ENCODE measurements at places on chromosomes 3 and 15. TPM values are rescaled to one million over a fixed set of nuclear protein-coding genes. Genes with fewer than 3 reads are reported as not detected.

Gene CYP19A1
- 0.95 TPM for total RNA-seq

DNA sequence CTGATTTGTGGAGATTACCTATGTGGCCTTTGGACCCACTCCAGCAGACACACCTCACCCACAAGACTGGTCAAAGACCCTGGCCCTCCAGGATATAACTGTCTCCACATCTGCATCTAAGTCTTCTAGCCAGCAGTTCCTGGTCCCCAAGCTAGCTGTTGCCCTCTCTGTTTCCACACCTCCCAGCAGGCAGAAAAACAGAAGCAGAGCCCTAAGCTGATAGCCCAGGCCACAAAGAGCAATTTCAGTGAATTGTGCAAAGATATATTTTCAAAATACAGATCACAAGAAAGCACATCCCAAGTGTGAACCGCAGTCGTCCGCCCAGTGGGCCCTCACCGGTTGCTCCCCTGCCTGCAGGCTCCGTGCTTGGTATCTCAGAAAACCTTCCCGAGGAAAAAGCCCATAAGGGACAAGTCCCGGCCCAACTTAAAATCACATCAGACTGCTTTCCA is 2.6 kb downstream of the TNIK start:
- H3K4me1 ChIP-seq = peaks cover 34% of the 10 kb centered on the region
- peaks cover 63% of the 10 kb centered on the region for H3K27me3 ChIP-seq
- H3K4me3 ChIP-seq = peak overlapping the region; percentile 93
- no peak for DNase-seq
- no peaks in the 10 kb centered on the region for H3K36me3 ChIP-seq

- peak overlapping the region; percentile 4 for H3K4me3 ChIP-seq
- peaks cover 3% of the 10 kb centered on the region for H3K27me3 ChIP-seq
- H3K4me1 ChIP-seq = peaks cover 73% of the 10 kb centered on the region
- DNase-seq = no peak
- peak overlapping the region; percentile 48 for H3K27ac ChIP-seq
These were observed 117.8 kb upstream of the PRICKLE2 start for GRCh38 chr3:64342940-64343688.

Gene SPINK8
- total RNA-seq = not detected

DNA sequence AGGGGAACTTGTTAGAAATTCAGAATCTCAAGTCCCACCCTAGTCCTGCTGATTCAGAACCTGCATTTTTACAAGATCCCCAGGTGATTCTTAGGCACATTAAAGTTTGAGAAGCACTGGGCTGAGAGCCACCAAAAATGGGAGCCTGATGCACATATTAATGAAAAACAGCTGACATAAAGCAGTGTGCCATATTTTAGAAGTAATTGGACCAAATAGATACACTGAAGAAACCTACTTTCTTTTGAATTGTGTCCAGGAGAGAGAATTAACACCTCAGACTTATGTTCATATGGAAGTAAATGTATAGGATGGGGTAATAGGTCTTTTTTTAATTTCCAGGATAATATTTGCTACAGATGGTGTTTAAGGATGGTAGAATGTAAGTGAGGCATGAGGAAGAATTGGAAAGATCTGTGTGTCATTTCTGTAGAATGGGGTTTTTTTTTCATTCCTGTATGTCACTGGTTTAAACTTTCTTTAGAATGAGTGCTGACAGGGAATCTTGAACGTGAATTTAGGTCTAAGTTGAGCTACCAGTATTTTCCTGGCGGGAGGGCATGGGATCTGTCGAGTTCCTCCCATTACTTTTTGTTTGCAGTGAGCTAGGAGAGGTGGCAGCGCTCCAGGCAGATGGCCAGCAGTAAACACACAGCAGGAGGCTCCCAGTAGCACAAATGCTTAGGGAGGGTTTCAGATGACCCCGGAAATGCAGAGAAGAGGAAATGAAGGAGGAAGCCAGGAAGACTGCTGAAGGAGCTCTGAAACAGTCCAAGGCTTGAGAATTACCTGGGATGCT is 185.6 kb downstream of the PLCL2 start:
- no peak for DNase-seq
- peaks cover 10% of the 10 kb centered on the region for H3K4me1 ChIP-seq
- H3K27me3 ChIP-seq = no peaks in the 10 kb centered on the region
- no peaks in the 10 kb centered on the region for H3K36me3 ChIP-seq
- H3K4me3 ChIP-seq = no peak overlapping the region

Gene SLITRK3
- total RNA-seq = 0.12 TPM

DNA sequence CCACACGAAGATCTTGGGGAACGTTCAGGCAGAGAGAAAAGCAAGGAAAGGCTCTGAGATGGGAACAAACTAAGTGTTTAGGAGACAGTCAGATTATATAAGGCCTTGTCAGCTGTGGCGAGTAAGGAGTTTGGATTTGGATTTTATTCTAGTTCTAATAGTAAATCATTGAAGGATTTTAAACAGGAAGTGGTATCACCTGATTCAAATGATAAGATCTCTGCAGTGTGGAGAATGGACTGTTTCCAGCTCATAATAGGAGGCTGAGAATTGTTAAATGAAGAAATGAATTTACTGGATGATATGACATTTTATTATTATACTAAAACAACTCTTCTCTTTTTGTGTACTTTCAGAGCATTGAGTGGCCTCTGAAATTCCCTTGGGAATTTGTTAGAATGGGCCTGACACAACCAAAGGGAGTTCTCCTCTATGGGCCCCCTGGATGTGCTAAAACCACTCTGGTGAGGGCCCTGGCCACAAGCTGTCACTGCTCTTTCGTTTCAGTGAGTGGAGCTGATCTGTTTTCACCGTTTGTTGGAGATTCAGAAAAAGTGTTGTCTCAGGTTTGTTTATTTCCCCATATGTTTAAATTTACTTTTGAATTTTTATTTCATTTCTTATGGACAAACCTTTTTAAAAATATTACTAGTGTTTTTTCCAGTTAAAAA is 36.0 kb upstream of the GATM start:
- H3K27me3 ChIP-seq = no peaks in the 10 kb centered on the region
- H3K27ac ChIP-seq = no peak overlapping the region
- no peak overlapping the region for H3K4me3 ChIP-seq
- H3K36me3 ChIP-seq = peaks cover 35% of the 10 kb centered on the region
- peaks cover 5% of the 10 kb centered on the region for H3K4me1 ChIP-seq

- no peak overlapping the region for H3K4me3 ChIP-seq
- H3K4me1 ChIP-seq = peaks cover 34% of the 10 kb centered on the region
- H3K27ac ChIP-seq = peak overlapping the region; percentile 24
- H3K27me3 ChIP-seq = peaks cover 19% of the 10 kb centered on the region
- DNase-seq = no peak
These were observed 28.6 kb upstream of the VPS8 start for GRCh38 chr3:184783319-184783718.

Gene ZBTB20
- total RNA-seq = 14.4 TPM

DNA sequence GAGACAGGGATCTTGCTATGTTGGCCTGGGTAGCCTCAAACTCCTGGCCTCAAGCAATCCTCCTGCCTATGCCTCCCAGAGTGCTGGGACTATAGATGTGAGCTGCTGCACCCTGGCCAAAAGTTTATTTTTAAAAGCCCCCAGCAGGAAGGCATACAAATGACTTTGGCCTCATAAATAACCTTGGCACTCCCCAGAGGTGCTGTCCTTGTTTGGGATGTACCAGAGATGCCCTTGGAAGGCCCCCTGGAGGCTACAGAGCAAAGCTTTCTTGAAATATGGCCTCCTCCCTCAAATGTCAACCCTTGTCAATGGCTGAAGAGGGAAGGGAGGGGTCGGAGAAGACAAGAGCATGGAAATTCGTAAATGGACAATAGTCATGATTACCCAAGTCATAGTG is 14.0 kb upstream of the RTP3 start:
- no peaks in the 10 kb centered on the region for H3K36me3 ChIP-seq
- H3K27me3 ChIP-seq = peaks cover 18% of the 10 kb centered on the region
- H3K4me3 ChIP-seq = no peak overlapping the region
- peaks cover 5% of the 10 kb centered on the region for H3K4me1 ChIP-seq
- H3K27ac ChIP-seq = no peak overlapping the region
- DNase-seq = no peak

GRCh38 chr3:57699591-57699990 is 6.7 kb upstream of the DENND6A start:
- H3K27ac ChIP-seq = no peak overlapping the region
- DNase-seq = no peak
- no peaks in the 10 kb centered on the region for H3K36me3 ChIP-seq
- H3K27me3 ChIP-seq = no peaks in the 10 kb centered on the region
- peaks cover 4% of the 10 kb centered on the region for H3K4me1 ChIP-seq

- peaks cover 6% of the 10 kb centered on the region for H3K4me1 ChIP-seq
- H3K27ac ChIP-seq = no peak overlapping the region
- no peak for DNase-seq
- no peak overlapping the region for H3K4me3 ChIP-seq
- H3K36me3 ChIP-seq = no peaks in the 10 kb centered on the region
These were observed 222.0 kb upstream of the DPPA4 start for GRCh38 chr3:109559389-109559788.

Gene CEP152
- 9.5 TPM for total RNA-seq

DNA sequence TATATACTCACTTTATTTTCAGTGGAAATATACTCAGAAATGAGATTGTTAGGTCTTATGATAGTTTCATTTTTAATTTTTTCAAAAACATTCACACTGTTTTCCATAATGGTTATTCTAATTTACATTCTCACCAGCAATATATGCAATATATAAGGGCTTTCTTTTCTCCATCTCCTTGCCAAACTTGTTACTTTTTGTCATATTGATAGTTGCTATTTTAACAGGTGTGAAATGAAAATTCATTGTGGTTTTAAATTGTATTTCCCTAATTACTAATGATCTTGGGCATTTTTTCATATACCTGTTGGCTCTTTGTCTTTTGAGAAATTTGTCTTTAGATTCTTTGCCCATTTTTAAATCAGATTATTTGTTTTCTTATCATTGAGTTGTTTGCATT is 325.2 kb downstream of the DIPK2A start:
- H3K4me1 ChIP-seq = peaks cover 9% of the 10 kb centered on the region
- peaks cover 3% of the 10 kb centered on the region for H3K27me3 ChIP-seq
- H3K27ac ChIP-seq = no peak overlapping the region
- H3K4me3 ChIP-seq = no peak overlapping the region
- DNase-seq = no peak
- no peaks in the 10 kb centered on the region for H3K36me3 ChIP-seq

DNA sequence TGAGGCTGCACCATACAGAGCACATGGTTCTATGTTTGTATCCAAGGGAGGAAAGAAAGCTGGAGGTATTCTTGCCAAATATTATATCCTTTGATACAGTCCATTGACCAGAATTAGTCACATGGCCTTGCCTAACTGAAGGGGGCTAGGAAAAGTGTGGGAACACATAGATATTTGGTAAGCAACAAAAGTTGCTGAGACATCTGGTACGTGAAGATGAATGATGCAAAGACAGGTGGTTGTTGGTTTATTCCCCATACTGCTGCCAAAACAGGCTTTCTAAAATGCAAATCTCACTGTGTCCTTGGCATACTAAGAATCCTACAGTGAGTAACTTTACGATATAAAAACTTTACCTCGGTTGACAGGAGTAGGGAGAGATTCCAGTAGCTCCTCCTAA is 162.2 kb downstream of the VGLL3 start:
- H3K4me1 ChIP-seq = no peaks in the 10 kb centered on the region
- no peak overlapping the region for H3K27ac ChIP-seq
- no peaks in the 10 kb centered on the region for H3K27me3 ChIP-seq
- no peak overlapping the region for H3K4me3 ChIP-seq
- no peaks in the 10 kb centered on the region for H3K36me3 ChIP-seq
- DNase-seq = no peak

Gene ITPKA
- total RNA-seq = 1.9 TPM

- H3K27me3 ChIP-seq = no peaks in the 10 kb centered on the region
- no peaks in the 10 kb centered on the region for H3K4me1 ChIP-seq
- no peak overlapping the region for H3K4me3 ChIP-seq
- peaks cover 14% of the 10 kb centered on the region for H3K36me3 ChIP-seq
These were observed 2.3 kb downstream of the XYLB start for GRCh38 chr3:38348903-38349302.

Gene IDH2
- total RNA-seq = 247 TPM

Data from type B pancreatic cell (in vitro differentiated cells).